ENCODE measurements at places on chromosomes 3 and 15.

DNA sequence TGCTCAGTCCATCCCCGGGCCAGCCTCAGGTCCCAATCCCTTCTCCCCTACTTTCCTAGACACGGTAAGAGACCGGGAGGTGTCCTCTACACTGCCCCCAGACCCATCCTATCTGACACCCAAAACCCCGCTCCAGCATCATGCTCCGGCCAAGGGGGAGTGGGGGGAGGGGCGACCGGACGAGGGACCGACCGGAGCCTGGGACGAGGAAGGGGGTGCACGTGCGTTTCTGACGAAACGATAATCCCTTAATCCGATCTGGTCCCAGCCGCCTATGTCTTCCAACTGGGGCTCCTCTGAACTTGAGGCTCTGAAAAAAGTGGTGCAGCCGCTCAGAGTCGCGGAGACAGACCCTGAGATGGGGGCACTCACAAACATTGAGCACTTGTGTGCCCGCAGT, 494 bp downstream of the CPLX3 start:
- no peak for DNase-seq

DNA sequence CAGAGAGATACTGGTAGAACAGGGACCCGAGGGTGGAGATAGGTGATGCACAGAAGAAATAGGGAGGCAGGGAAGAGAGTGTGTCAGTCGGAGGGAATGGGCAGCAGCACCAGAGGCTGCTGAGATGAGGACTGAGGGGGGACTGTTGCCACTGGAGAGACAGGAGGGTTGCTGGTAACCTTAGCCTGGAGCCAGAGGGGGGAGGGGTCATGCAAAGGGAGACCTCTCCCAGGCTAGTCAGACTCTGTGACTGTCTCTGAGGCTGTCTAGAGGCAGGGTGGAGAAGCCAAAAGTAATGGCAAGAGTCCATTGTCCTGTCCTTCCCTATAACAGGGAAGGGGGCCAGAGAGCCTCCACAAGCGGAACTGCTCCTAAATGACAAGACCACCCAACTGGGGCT, 2.1 kb upstream of the DLEC1 start:
- no peak for DNase-seq

- no peak for DNase-seq
These were observed 96.0 kb upstream of the MELTF start for GRCh38 chr3:197125636-197126035.

DNA sequence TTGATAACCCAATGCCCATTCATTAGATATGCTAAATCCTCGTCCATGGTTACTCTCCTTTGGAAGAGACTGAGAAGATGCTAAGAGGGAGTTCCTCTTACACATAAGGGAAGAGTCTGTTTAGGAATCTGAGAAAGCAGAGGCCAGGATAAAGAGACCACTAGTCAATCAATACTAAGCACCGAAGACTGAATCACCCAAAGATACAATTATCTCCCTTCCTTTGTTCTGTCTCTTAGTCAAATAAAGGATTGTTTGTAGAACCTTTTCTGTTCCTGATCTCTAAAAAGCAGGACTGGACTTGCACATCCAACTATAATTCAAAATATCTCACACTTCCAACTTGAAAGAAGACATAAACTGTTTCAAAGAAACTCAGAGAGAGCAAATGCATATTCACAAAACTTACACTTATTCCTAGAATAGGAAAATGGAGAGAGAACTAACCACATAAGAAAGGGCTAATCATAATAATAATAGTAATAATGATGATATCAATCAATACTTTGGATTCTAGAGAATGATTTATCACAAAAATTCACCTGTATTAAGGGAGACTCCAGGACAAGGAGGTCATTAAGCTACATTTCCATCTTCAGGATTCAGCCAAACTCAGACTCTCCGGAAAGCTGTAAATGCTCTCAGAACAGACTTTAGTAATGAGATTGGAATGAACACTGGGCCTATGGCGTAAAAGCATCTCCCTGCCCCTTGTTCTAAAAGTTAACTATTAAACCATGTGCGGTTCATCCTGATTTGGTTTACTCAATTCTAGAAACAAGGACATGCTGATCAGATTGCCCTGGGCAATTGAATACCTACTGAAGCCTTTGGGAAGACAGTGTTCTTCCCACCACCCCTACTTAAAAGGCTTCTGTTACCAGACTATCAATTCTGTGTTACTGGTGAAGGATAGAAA, 401.5 kb downstream of the ZBTB20 start:
- no peak for DNase-seq

- DNase-seq: no peak
These were observed 774.9 kb downstream of the ROBO2 start for GRCh38 chr3:77814845-77815244.

DNA sequence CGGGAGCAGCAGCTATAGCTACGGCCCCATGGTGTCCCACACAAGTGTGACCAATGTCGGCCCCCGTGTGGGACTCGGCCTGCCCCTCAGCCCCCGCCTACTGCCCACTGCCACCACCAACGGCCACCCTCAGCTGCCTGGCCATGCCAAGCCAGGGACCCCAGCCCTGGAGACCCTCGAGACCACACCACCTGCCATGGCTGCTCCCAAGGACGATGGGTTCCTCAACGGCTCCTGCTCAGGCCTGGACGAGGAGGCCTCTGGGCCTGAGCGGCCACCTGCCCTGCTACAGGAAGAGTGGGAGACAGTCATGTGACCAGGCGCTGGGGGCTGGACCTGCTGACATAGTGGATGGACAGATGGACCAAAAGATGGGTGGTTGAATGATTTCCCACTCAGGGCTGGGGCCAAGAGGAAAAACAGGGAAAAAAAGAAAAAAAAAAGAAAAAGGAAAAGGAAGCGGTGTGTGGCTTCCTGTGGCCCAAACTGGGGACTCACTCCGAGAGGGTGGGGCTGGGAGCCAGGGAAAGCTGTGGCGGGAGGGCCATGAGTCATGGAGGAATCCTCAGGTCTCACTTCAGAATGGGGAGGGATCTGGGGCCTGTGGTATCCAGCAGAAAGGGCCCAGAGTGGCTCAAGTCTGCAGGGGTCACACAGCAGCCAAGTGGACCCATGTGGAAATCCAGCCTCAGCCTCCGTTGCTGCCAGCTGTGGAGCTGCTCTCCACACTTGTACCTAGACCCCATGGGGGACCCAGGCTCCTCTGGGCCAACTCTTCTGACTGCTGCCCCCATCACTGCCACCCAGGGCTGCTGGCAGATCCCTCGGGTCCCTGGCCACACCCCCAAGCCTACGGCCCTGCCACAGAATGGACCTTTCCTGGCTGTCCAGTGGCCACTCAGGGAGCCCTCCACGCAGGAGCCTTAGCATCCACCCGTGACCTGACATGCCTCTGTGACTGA, 26.1 kb downstream of the PTH1R start:
- DNase-seq: no peak

DNA sequence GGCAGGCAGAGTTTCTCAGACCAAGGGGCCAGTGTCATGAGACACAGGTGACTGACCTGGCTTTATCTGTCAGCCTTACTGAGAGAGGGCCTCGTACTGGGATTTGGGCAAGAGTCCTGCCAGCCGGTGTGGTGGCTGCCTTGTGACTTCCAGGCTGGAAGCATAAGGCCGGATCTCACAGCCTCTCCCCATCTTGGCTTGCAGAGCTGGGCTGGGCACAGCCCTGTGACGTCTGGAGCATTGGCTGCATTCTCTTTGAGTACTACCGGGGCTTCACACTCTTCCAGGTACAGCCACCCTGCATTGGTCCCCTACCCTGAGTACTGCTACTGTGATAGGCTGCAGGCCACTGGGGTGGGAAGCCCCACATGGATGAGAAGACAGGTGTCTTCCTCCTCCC, 12.1 kb downstream of the CLK3 start:
- no peak for DNase-seq

DNA sequence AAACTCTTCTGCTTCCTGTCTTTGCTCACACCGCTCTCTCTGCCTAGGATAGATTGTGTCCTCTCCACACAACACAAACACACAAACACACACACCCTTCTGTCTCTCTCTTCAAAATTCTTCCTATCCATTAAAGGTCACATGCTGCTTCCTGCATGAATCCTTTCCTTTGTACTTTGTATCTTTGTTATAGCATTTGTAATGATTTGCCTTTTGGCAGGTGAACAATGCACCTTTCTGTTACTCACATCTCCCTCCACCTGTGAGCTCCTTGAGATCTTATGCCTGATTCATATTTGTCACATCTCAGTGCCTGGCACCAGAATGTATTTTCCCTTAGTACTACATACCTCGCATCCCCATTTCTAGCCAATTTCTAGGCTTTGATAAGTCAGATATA, 251.4 kb upstream of the UMPS start:
- no peak for DNase-seq

DNA sequence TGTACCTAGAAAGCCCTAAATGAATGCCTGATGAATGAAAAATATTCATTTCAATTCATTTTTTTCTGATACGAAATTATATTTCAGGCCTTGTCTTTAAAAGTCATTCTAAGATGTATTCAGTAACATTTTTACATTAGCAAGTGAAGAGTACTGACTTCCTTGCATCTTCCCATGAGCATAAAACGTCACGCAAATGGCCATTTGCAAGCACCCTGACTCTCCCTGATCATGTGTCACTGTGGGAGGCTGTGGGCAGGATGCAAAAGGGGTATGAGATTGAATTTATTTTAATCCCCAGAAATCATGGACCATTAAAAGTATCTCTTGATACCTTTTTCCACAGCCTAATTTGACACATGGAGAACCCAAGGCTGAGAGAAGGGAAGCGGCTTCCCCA, 105.0 kb downstream of the BDH1 start:
- DNase-seq: no peak

DNA sequence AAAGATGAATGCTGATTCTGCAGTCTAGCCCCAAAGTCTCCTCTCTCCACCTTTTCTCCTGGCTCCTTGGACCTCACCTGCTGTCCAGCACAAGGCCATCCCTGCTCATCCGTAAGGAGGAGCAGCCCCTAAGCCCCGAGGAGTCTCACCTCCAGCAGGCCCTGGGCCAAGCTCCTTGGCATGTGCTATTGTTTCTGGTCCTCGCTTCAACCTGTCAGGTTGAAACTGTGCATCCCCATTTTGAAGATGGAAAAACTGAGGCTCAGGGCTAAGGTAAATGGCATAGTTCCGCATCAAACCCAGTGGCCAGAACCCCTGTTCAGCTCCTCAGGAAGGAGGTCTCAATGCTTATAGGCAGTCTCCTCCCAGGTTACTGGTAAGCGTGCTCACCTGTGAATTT, 26.1 kb downstream of the CHDH start:
- no peak for DNase-seq

All from KG1 (cell line).